NCI-H187 (cell line): ENCODE measurements at places on chromosomes 4 and X.
A peak's percentile ranks its signal among the peaks of the same experiment; 100 is the strongest.

DNA sequence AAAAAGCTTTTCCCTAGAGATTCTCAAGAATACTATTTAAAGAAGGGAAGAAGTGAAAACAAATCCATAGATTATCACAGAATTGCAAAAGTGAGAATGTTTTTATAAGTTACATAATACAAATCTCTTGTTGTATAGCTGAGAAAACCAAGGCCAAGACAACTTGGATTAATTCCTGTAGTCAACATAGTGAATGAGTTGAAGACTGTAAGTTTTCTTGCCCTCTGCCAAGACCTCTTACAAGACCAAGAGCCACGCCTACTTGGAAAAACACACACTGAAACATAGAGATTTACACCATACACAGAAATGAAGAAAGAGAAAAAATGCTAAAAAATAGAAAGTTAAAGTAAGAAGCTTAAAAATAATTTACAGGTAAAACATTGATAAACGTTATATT lies 2024.0 kb downstream of the PCDH7 start:
- no peak for DNase-seq

DNA sequence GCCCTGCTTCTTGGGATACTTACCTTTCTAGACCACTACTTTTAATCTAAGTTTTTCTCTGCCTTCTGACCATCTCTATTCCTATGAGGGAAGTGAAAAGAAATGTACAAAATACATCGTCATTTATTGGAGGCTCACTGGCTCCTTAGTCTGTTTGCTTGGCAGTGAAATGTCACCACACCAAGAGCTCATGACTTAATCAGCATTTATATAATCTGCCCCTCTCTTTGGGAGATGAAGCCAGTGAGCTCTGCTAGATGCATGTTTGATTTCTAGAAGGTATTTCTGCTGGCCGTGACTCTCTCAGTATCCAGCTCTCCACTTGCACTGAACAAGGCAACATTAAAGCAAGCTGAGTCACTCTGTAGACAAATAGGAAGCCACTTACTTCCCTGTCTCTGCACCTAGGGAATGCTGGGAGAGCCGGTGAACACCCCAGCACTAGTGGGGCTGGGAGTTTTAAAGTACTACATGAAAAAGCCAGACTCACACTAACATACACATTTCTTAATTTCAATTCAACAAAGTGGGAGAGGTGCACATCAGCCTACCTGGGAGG lies 79.1 kb downstream of the MID1IP1 start:
- DNase-seq, result no peak

GRCh38 chr4:158374318-158374717 lies 147.4 kb upstream of the RXFP1 start:
- DNase-seq, result no peak

DNA sequence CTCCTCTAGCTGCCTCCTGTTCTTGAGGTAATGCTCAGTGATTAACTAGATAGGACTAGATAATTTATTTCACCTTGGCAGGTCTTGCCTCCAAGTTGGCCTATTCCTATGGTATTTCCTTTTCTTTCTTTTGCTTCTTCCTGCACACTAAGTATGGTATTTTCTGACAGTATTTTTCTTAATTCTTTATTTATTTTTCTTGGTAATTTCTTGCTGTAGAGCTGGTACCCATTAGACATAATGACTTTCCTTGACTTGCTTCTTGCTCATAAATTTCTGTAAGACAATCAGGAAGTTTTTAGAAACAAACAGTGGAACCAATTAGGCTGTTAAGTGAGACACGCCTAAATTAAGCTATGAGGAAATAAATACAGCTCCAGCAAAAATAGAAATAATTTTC lies 9.5 kb downstream of the RAB9A start:
- DNase-seq, result no peak

GRCh38 chrX:43964936-43965335 lies 8.3 kb downstream of the NDP start:
- DNase-seq, result no peak

DNA sequence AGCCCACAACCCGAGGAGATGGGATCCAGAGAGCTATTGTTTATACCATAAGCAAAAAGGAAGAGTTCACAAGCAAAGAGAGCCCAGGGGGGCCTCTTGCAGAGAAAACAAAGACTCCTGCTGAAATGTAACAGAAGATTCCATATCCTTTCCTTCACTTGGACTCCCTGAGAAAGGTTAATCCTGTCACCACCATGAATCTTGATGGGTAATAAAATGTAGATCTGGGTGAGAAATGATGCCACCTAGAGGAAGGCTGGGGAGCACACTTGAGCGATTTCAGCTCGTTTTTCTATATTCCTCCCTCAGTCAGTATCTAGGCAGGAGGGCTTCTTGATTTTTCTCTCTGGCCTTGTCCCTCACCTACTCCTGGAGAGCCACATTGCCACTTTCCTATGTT lies 10.2 kb upstream of the KCNE5 start:
- DNase-seq, result no peak

- no peak for DNase-seq
Measured at GRCh38 chr4:73735231-73735630, 5.1 kb upstream of the CXCL8 start.

DNA sequence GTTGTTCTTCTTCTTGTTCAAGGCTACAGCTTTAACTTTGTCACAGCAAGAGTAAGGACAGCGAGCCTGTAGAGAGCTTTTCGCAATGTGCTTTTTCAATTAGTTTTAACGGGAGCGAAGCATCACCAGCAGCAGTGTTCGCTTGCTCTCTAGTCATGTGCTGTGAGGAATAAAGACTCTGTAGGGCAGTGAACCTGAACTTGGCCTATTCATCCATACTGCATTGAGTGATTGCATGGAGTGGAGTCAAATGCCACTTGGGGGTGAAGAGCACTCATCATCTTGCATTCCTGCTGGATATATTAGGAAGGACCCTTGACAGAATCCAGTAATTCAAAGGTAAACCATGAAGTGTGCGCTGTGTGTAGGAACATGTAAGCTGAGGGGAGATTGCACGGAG lies 240.0 kb downstream of the FRMPD4 start:
- peak; percentile 17 for DNase-seq

DNA sequence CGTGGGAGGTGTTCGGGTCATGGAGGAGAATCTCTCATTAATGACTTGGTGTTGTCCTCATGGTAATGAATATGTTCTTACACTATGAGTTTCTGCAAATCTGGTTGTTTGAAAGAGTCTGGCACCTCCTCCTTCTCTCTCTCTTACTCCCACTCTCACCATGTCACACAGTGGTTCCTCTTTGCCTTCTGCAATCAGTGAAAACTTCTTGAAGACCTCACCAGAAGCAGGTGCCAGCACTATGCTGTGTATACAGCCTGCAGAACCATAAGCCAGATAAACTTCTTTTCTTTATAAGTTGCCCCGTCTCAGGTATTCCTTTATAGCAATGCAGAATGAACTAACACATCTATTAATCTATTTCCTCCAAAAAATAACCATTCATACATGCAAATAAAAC lies 275.0 kb downstream of the ANTXR2 start:
- DNase-seq, result no peak

DNA sequence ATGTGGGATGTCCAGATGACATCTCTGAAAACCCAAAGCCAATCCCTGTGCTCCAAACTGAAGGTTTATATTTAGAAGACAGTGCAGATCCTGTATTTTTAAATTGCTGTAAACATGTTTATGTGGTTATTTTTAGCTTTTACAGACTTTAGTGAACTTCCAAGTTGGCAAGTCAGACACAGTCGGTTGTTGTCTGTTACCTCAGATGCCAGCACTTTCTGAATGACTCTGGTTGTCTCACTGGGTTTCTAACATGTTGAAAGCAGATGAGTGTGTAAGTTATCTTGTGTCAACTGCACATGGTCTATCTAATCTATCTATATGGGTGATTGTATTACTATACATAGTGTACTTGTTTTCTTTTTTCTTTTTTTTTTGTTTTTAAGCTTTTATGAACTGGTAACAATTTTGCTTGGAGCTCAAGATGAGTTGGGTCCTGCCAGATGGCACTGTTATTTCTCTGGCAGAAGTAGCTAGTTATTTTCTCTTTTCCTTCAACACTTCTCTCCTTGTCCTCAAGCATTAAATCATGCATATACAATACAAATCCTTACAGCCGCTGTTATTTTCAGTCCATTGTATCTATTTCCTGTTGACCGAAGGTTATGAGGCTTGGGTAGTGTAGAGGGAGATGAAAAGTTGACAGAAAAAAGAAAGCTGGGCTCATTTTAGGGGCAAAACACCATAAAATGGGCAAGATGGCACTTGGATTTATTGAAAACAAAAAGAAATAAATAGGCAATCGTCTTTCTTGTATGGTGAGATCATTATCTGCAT lies 66.3 kb downstream of the GAB1 start:
- DNase-seq, result no peak

DNA sequence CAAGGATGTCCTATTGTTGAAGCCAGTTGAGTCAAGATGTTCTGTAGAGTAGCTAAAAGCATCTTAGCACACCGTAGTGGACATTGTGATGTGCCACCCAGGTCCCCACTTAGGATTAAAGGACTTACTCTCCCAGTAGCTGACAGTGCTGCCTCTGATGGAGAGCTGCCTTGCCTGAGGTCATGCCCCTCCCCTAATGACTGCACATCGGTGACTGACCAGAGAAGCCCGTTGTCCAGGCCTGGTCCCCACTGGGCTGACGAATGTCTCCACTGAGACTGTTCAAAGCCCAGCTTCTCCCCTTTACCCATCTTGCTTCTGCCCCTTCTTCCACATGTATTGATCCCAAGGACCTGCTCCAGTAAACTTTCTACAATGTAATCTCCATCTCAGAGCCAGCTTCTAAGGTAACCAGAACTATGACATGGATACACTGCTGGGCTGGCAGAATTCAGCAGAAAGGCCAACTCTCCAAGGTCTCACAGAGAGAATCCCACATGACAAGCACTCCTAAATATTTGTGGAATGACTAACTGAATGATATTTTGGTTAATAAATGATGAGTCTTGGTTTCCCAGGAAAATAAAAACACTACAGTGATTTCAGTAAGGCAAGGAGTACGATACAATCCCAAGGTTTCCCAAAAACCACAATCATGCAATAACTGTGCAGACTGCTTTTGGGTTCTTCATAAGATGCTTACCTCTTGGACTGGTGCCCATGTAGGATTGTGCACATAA lies 82.4 kb upstream of the TMEM150C start:
- DNase-seq, result no peak

- DNase-seq, result no peak
Measured at GRCh38 chr4:182738283-182739047, 178.7 kb downstream of the DCTD start.

GRCh38 chrX:45762699-45763647 lies 562.3 kb upstream of the DIPK2B start:
- no peak for DNase-seq

GRCh38 chr4:5660185-5660584 lies 48.2 kb downstream of the EVC2 start:
- no peak for DNase-seq

- no peak for DNase-seq
Measured at GRCh38 chrX:154046031-154046781, 26.5 kb upstream of the IRAK1 start.

DNA sequence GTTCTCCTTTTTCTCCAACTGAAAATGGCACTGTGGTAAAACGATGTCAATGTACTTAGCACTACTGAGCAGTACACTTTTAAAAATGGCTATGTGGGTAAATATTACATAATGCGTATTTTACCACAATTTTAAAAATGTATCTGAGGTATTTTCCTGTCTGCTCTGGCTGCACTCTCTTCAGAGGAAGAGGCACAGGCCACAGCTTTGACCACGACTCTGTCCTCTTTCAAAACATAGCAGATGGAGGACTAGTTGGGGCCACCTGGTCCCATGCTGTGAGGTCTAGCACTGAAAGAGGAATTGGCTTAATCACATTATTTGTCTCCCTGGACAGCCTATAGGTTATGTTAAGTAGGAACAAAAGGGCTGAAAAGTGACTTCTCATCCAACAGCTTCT lies 5.2 kb downstream of the KCNE5 start:
- no peak for DNase-seq

GRCh38 chr4:184310881-184311709 lies 93.4 kb upstream of the ENPP6 start:
- DNase-seq, result no peak

DNA sequence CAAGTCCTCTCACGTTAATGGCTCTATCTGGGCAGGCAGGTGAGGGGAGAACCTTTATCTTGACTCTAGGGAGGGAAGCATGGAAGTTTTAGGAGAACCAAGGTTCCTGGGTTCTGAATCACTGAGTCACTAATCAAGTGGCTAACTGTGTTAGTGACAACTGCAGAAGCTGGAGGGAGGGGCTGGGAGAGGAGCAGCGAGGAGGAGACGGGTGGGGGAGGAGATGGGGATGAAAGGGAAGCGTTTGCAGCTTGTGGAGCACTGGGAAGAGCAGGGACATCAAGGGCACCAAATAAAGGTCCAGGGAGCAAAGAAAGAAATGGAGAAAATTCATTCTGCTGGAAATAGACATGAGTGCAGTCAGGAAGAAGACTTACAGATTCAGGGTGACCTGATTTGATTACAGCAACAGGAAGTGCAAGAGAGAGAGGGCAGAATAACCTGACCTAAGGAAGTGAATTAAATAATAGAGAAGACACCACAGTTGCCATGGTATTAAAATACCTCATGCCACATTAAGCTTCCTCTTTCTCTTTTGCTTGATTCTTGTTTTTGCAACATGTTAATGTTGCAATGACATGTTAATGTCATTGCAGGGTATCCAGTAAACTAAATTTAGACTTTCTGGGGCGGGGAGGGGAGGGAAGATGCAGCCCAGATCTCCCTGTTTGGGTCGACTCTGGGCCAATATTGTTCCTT lies 4.5 kb upstream of the SETD7 start:
- no peak for DNase-seq

DNA sequence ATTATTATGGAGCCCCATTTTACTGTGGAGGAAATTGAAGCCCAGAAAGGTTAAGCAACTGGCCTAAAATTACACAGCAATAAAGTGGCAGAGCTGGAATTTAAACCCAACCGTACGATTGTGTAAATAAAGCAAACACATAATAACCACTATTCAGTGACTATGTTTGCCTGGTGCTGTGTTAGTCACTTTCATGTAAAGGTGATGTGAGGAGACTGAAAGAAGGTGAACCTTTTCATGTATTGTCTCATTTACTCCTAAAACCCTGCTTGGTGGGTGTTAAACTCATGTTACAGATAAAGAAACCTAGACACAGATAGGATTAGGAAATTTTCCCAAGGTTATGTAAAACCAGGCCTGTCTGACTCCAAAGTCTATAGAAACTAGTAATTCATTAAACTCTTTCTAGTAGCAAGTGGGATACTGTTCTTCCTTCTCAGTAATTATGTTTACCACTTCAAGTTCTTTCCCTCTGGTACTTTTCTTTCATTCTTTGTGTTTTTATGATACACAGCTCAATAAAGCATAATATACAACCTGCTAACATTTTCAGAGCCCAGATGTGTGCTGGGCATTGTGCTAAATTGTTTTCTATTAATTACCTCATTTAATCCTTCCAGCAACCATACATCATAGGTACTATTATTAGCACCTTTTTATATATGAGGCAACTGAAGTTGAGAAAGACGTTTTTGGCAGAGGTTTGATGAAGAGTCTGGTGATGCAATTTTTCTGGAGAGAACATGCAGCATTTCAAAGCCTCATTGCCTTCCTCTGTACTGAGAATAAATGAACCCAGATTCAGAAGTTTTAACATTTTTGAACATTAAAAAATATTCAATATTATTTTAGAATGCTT lies 202.7 kb downstream of the SPRY1 start:
- DNase-seq, result no peak

- DNase-seq, result no peak
Measured at GRCh38 chr4:6916587-6917460, 7.2 kb downstream of the TBC1D14 start.
